ENCODE measurements at places on chromosomes 6 and 20.

- DNase-seq, result no peak
Observed at GRCh38 chr20:3430376-3431069, 23.1 kb upstream of the DNAAF9 start.

DNA sequence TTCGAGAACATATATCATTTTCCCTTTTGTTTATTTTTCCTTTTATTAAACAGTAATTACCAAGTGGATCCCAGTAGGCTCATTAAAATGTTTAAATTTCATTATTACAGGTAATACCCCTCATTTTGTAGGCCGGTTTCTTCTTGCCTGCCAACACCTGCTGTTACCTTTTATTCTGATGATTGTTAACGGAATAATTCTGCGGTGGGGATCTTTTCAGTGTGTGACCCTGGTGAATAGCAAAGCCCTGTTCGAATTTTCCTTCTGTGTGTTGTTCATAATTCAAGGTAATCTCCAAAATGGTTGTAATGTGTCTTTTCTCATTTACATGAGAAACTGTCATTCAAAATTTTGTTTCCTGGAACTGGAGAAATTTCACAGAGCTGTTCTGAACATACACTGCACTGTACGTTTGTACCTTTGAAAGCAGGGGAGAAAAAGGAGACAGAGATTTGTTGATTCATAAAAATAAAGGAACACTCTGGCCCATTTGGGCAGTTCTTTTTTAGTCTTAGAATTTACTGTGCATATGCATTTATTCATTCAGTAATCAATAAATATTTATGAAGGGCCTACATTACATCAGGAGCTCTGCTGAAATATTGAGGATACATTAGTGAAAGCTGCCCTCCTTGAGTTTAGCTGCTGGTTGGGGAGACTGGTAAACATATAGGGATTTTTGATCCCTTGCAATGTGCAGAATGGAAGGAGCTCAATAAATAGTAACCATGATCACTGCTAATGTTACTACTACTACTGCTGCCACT lies 502.0 kb downstream of the QKI start:
- no peak for DNase-seq

GRCh38 chr6:5050009-5050408 lies 35.1 kb upstream of the PPP1R3G start:
- DNase-seq, result no peak

- DNase-seq, result no peak
Observed at GRCh38 chr20:15496501-15497039, 1076.7 kb downstream of the KIF16B start.

- no peak for DNase-seq
Observed at GRCh38 chr6:129453073-129453472, 256.9 kb downstream of the ARHGAP18 start.

GRCh38 chr20:15396900-15397299 lies 1059.5 kb upstream of the FLRT3 start:
- DNase-seq, result no peak

DNA sequence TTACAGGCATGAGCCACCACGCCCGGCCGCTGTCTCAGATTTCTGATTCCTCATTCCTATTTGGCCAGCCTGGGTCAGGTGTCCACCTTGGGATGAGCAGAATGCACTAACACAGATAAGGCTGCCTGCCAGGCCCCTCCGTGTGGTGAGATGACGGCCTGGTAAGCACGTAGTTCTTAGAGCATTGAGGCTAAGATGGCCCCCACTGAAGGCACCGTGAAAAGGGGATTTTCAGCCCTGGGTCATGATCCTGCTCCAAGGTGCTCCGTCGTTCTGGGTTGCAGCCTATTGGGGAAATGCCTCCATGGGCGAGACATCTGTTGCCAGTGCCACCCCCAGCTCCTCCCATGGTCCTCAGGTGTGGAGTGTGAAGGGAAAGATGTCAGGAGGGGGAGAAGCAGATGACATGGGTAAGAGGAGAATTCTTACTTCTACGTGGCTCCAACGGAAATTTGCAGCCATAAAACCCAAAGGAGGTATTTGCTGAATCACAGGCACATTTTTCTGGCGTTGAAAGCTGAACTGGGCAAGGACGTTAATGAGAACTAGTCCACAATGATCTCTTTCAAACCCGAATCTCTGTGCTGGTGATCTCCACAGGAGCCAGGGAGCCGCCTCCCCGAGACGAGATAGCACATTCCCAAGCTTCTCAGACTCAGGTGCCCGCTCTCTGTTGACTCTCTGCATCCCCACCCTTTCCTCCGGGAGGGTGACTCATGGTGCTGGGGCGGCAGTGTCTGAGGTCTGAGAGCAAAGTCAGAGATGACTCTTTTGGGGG lies 34.0 kb upstream of the BMP6 start:
- DNase-seq, result no peak

- DNase-seq, result no peak
Observed at GRCh38 chr6:115882174-115882573, 178.5 kb downstream of the FRK start.

- no peak for DNase-seq
Observed at GRCh38 chr6:131269565-131270391, 134.5 kb downstream of the AKAP7 start.

GRCh38 chr6:84361372-84362192 lies 134.1 kb upstream of the CEP162 start:
- DNase-seq, result no peak

DNA sequence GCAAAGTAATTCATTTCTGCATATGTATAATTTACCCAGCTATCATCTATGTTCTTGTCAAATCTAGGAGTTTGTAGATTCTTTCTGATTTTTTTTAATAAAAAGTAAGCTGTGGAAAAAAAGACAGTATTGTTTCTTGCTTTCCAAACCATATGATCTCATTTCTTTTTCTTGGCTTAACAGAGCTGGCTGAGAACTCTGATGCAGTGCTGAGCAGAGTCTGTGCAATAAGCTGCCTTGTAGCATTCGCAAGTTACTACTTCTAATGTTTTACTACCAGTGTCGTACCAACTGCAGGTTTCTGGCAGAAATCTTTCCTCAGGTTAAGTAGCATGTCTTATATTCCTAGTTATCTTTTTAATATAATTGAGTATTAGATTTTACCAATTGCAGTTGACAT lies 15.6 kb downstream of the RRBP1 start:
- DNase-seq, result no peak

DNA sequence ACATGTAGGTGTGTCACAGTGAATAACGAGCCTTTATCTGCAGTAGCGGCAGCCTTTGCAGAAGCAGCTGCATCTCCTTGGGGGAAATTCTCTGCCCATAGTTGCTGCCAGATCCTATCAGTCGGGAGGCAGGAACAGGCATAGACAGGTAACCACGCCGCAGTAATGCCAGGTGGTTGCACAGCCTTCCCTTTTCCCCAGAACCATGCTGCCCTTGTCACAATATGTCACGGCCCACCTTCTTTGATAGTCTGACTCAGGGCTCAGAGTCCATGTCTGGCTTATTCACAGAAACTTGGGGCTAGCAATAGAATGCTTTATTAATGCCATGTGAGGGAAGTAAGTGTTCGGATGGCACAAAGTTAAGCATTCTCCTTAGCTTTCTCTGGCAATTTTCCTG lies 76.6 kb downstream of the F13A1 start:
- no peak for DNase-seq

DNA sequence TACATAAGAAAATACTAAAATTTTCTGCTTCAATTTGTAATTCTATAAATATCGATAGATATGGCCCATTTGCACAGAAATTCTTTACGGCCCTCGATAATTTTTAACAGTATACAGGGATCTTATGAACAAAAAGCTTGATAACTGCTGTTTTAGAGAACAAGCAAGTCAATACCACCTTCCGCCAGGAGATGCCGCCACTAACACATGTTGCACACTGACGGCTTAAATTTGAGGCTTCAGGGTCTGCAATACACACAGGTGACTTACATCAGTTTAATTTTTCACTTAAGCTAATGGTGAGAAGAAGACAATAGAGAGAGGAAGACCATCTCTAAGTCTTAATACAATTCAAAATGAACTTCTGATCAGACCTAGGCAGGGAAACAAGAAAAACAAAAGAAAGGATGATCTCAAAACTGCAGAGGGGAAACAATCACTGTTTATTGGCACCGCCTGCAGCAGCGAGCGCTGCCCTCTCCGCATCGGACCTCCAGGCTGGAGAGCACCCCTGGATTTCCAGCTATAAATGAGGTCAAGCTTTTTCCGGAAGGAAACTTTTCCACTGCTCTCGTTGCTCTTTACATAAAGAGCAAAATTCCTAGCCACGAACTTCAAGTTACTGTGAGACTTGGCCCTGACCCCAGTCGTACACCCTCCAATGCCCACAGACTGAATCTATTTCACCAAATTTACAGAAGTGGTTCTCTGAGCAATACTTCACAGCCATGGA lies 53.9 kb downstream of the OTOR start:
- no peak for DNase-seq

DNA sequence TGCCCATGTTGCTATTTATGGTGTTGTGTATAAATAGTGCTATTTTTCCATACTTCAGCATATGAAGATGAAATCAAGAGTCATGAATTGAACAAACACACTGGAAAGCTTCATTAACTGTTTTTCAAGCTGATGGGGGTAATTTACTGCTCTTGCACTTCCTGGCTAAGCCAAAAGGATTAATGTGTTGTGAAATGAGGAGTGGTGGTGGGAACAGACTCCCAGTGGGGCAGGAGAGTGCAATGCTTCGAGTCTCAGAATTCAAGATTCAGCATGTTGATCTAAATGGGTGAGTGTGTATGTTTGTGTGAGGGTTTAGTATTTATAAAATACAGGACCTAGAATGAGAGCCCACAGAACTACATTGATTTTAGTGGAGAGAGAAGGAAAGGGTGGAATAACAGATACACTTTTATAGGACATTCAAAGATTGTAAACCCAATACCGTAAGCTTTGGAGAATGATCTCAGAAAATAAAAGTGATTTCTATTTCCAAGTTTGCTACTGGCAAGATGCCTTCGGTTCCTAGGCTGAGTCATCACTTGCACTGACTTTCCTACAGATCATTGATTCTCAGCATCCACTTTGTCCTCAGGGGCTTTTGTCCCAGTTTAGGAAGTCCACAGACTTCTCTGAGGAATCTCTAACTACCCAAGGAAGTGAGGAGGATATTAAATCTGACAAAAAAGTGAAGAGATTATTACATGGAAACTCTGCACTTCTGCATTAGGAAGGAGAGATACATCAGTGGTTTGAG lies 303.6 kb downstream of the TRDN start:
- DNase-seq, result no peak

DNA sequence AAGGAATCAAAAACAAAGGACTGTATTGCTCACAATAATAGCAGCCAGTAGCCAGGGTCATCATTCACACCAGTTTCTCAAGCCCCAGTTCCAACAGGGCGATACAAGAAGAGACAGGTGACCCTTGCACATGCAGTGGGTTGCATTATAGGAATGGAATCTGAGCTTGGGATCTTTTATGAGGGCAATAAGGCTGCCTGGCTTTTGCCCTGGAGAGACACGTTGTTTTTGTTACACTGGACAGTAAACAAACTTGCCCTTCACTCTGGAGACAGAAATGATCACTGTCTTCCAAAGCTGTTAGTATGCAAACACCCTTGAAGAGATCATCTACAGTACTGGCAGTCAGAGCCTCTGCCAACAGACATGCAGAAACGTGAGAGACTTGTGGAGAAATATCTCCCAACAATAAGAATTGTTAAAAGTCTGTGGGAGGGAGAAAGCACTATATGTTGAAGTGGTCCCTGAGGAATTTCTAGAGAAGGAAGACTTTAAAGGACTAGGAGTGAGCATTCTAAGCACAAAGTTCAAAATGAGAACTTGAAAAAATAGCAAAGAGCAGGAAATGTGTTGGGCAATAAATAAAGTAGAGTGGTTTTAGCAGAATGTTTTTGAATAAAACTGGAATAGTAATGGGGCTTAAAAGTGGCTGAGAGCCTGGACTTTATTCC lies 6.2 kb upstream of the COL12A1 start:
- no peak for DNase-seq

- no peak for DNase-seq
Observed at GRCh38 chr6:96542702-96543101, 20.2 kb upstream of the FHL5 start.

- no peak for DNase-seq
Observed at GRCh38 chr6:150482883-150483409, 114.1 kb downstream of the IYD start.

DNA sequence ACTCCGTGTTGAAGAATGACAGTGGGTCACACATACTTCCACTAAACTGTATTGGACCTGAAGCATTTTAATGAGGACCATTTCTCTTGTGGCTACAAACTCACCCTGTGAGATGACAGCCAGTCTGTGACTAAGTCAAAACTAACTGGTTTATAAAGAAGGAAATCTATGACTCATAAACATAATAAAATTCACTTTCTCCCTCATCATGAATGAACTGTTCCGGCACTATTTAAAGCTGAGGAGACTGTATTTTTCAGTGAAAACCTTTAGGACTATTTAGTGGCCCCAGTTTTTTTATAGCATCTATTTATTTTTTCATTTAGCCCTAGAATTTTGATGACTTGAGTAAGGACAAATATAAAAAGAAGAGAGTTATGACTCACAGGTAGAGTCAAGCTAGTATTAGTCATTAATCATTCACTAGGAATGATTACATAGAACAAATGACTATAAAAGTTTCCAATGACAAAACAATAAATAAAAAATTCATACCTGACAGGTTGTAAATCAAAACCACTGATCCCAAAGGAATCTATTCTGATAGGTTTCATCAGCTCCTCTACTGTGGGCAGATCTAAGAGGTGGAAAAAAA lies 34.2 kb downstream of the CEP162 start:
- no peak for DNase-seq

DNA sequence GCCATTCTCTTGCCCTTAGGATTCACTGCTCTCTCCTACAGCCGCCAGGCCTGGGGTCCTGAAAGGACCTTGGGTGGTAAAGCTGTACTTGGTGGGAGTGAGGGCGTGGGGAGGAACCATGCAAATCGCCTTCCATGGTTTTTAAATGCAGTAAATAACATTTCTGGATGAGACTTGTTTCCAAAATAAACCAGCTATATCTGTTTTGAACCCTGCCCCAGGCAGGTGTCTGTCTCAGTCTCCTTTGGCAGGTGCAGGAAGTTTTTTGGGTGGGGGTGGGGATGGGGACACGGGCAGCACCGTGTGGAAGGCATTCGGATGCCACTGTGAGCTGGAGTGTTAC lies 14.3 kb downstream of the ITPA start:
- DNase-seq, result no peak

DNA sequence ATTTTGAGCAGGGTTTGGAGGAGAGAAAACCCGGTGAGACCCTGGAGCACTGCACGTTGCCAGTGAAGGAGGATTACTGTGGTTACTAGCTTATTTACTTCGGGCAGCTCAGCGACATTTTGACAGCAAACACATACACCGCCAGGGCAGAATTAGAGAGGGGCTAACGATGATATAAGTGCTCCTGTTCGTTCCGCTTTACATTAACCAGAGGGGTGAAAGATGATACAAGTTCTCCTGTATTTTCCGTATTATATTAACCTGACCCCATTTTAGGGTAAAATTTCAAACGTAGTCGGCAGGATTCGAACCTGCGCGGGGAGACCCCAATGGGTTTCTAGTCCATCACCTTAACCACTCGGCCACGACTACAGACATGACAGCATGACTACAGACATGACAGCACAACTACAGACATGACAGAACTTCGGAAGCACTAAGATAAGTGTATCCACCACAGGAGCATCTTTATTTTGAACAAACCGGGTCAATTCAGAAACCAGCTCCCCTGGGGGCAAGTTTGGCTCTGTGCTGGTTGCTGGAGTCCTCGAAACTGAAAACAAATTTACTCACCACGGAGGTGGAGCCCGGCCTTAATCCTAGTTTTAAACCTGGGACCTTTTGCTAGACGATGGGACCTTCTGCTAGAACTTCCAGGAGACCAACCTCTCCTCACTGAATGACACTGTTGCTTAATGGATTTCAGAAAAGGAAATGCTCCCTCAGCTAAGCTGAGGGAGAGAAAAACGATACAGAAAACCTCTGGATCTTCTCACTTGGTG lies 80.4 kb upstream of the ZNF184 start:
- DNase-seq, result no peak

Measured in stimulated activated CD4-positive, alpha-beta T cell treated with anti-CD3 and anti-CD28 coated beads, Interleukin-15, amount 100 ng/mL, for 1 hour (primary cell).